ENCODE measurements at places on chromosomes 5 and 9. TPM values are rescaled to one million over a fixed set of nuclear protein-coding genes. Genes with fewer than 3 reads are reported as not detected.

PPP6C gene
- total RNA-seq = 40.9 TPM

DNA sequence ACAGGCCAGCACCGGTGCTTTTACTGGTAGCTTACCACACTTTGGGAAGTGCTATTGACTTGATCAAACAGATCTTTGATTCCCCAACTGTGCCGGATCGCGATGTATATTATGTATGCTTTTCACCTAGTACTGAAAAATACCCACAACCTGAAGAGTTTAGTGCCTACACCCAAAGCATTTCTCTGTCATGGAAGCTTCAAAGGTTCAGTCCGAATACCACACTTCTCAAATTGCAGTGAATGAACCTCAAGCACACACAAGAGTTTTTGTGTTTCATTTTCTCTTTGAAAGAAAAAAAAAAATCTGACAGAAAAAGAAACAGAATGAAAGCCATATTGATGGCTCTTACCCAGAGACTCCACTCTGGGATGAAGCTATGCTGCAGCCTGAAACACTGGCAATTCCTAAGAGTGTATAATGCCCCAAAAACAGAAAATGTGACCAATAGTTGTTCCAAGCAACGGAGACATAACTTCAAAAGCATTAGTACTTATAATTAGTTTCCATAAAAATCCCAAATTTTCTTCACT is 100.9 kb downstream of the EBF1 start:
- peaks cover 54% of the 10 kb centered on the region for H3K4me1 ChIP-seq
- DNase-seq = no peak
- H3K4me3 ChIP-seq = peak overlapping the region; percentile 37
- H3K27me3 ChIP-seq = no peaks in the 10 kb centered on the region

- no peaks in the 10 kb centered on the region for H3K4me1 ChIP-seq
- peaks cover 10% of the 10 kb centered on the region for H3K27me3 ChIP-seq
- H3K36me3 ChIP-seq = no peaks in the 10 kb centered on the region
- no peak overlapping the region for H3K4me3 ChIP-seq
Observed at GRCh38 chr5:15446552-15446951, 53.4 kb upstream of the FBXL7 start.

ADAMTS19 gene
- not detected for total RNA-seq

GRCh38 chr5:144142139-144142823 is 28.2 kb downstream of the YIPF5 start:
- no peaks in the 10 kb centered on the region for H3K27me3 ChIP-seq
- H3K4me3 ChIP-seq = no peak overlapping the region
- no peak overlapping the region for H3K27ac ChIP-seq
- peaks cover 18% of the 10 kb centered on the region for H3K4me1 ChIP-seq
- DNase-seq = no peak

RASEF gene
- 2.1 TPM for total RNA-seq

- DNase-seq = no peak
- H3K36me3 ChIP-seq = no peaks in the 10 kb centered on the region
- H3K4me1 ChIP-seq = peaks cover 6% of the 10 kb centered on the region
- no peaks in the 10 kb centered on the region for H3K27me3 ChIP-seq
- no peak overlapping the region for H3K4me3 ChIP-seq
Observed at GRCh38 chr9:20552874-20553557, 69.3 kb downstream of the MLLT3 start.

DNA sequence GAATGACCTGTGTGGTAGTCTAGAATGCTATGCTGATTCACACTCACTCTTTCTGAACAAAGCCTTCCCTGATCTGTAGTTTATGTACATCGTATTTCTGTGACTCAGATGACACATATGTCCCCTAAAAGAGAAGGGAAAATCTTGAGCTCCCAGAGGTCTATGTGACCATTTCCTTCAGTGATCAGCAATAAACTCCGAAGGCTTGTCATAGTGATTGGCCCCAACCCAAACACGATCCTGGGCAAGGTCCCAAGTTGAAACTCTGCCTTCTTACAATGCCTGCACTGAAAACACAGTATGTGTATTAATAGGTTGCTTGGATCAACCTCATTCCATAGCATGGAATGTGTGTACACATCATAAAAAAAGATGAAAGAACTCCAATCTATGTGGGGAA is 685.8 kb downstream of the MAT2B start:
- no peaks in the 10 kb centered on the region for H3K27me3 ChIP-seq
- no peak overlapping the region for H3K4me3 ChIP-seq
- H3K27ac ChIP-seq = peak overlapping the region; percentile 64
- peak; percentile 61 for DNase-seq
- H3K36me3 ChIP-seq = no peaks in the 10 kb centered on the region

- H3K4me1 ChIP-seq = peaks cover 3% of the 10 kb centered on the region
- peaks cover 56% of the 10 kb centered on the region for H3K36me3 ChIP-seq
- H3K4me3 ChIP-seq = no peak overlapping the region
- peak; percentile 59 for DNase-seq
Observed at GRCh38 chr5:177142098-177142611, 8.6 kb downstream of the NSD1 start.

PCDHB4 gene
- 1.2 TPM for total RNA-seq

- H3K27me3 ChIP-seq = peaks cover 60% of the 10 kb centered on the region
- no peak overlapping the region for H3K4me3 ChIP-seq
- DNase-seq = peak; percentile 95
- H3K36me3 ChIP-seq = no peaks in the 10 kb centered on the region
Observed at GRCh38 chr9:136799854-136800657, 3.9 kb downstream of the CCDC183 start.

DNA sequence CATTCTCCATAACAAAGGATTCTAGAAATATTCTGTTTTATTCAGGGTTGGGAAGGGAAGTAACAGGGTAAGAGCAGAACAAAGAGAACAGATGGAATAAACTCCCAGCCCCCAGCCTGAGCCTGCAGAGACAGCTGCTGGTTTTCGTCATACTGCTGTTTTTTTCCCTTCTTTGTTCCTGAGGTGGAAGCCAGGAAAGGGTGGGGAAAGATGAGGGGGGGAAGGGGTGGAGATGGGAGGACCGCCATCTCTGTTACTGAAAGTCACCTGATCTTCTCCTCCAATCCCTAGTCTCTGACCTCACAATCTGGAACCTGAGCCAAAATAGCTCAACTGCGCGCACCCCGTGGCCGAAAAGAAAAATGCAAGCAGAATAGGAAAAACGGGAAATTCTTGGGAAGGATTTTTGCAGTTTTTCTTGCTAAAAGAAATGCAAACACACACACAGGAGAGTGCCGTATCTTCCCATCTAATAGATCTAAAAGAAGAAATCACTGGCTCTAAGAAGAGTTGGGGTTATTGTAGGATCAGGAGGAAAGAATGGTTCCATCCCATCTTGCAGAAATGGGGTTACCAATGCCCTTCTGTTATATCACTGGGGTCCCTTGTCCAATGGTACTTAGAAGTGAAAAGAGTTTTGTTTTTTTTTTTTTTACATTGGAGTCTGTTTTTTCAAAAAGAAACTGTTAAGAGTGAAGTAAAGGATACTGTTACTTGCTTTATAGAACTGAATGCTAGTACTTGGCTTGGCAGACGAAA is 57.9 kb downstream of the DIAPH1 start:
- H3K27me3 ChIP-seq = no peaks in the 10 kb centered on the region
- peaks cover 29% of the 10 kb centered on the region for H3K4me1 ChIP-seq
- peak overlapping the region; percentile 54 for H3K4me3 ChIP-seq
- peak; percentile 84 for DNase-seq

C5 gene
- 5.1 TPM for total RNA-seq

DNA sequence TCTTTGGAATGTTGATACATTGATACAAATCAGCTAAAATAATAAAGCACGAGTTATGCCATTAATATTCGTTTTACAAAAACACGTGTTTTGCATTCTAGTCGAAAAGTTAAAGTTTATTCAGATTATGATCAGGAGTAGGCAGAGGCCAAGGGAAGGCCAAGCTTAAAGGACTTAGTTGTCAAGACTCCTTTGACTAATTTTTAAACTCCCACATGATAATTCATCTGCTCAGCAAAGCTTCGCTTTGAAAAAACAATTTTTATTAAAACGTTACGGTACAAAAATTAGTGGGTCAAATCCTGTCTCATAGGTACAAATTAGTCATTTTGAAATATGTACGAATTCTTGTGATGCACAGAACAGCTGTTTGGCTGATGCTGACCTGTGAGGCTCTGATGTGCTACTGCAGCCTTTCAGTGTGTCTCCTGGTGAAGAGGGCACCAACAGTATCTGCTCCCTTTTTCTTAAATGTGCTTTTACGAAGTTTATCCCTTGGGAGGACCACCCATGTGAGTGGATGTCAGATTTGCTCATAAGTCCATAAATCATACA is 23.0 kb upstream of the NR3C1 start:
- no peaks in the 10 kb centered on the region for H3K36me3 ChIP-seq
- no peaks in the 10 kb centered on the region for H3K4me1 ChIP-seq
- no peak overlapping the region for H3K4me3 ChIP-seq
- H3K27ac ChIP-seq = no peak overlapping the region
- DNase-seq = no peak

NKD2 gene
- total RNA-seq = not detected

WNT8A gene
- total RNA-seq = not detected

DNA sequence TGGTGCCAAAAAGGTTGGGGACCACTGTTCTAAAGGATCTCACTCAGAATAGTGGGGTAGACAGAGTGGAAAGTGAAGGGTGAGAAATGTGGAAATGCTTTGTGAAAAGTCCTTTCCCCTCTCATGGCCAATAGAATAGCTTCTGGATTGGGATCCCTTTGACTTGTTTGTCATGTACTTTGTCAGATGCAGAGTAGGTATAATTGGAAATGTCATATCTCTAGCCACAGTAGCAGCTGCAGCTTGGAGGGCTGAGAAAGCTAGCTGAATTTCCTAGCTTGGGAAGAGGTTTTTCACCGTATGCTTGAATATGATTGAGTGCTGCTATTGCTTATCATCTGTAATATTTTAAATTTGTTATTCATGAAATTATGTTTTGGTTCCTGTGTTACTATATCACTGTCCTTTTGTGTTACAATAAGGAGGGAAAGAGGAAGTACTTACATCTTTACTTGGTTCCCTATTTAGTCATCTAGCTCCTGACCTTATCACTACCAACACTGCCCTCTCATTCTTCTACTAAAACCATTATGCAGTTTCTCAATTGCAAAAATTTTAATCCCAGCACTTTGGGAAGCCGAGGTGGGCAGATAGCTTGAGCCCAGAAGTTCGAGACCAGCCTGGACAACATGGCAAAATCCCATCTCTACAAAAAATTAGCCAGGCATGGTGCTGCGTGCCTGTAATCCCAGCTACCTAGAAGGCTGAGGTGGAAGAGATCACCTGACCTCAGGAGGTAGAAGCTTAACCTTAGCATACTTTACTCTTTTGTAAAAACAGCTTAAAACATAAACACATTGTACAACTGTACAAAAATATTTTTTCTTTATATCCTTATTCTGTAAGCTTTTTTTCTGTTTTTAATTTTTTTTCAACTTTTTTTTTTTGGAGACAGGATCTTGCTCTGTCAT is 12.4 kb downstream of the SLC30A5 start:
- no peak overlapping the region for H3K27ac ChIP-seq
- peaks cover 56% of the 10 kb centered on the region for H3K36me3 ChIP-seq
- no peak overlapping the region for H3K4me3 ChIP-seq
- H3K4me1 ChIP-seq = no peaks in the 10 kb centered on the region

DNA sequence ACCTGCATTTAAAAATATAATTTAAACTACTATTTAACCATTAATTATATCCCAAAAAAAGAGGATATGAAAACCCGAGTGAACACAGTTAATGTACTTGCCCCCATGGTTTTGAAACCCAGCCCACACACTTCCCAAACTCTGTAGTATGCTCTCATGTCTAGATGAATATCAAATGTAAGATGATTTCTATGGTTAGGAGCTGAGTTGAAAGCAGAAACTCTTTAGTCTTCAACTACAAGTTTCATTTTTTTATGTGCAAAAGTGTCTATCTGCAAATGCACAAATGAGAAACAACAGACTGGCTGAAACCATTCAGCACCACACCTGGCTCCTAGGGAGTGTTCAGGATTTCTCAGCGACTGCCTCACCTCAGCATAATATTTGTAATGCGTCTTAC is 183.3 kb downstream of the SEMA5A start:
- no peak overlapping the region for H3K4me3 ChIP-seq
- H3K4me1 ChIP-seq = peaks cover 29% of the 10 kb centered on the region
- H3K36me3 ChIP-seq = no peaks in the 10 kb centered on the region
- H3K27me3 ChIP-seq = no peaks in the 10 kb centered on the region
- no peak for DNase-seq

CAMK4 gene
- 0.72 TPM for total RNA-seq

SPARC gene
- 4,600 TPM for total RNA-seq

GRCh38 chr5:103480246-103480645 is 82.3 kb downstream of the NUDT12 start:
- DNase-seq = no peak
- no peak overlapping the region for H3K4me3 ChIP-seq
- no peak overlapping the region for H3K27ac ChIP-seq
- H3K4me1 ChIP-seq = no peaks in the 10 kb centered on the region

DNA sequence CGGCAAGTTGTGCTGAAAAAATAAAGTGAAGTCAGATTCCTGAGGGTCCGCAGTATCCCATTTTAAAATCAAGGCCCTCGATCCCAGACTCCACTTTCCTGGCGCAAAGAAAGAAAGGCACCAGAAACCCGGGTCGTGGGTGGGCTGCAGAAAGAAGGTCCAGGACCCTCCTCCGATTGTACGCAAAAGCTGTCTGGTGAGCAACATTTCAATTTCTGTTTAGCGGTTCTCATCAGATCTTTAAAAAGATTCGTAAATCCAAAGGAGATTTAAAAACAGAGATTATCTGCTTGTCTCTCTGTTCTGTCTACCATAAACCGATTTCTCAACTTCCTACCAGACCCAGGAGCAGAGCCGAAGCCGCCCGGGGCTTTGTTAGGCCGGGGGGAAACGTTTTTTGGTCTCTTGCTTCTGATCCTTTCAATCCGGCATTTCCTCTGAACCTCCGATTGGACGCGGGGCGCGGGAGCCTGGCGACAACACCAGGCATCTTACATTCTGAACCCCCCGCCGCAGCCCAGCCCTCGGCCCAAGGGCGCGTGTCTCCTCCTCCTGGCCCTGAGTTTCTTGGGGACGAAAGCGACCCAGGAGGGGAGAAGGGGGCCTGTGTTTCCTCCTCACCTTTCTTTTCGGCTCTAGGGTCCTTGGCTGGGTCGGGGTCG is 746 bp downstream of the NKX2-5 start:
- no peaks in the 10 kb centered on the region for H3K36me3 ChIP-seq
- no peaks in the 10 kb centered on the region for H3K4me1 ChIP-seq
- H3K4me3 ChIP-seq = no peak overlapping the region
- no peak for DNase-seq

- H3K4me3 ChIP-seq = peak overlapping the region; percentile 19
- DNase-seq = no peak
- H3K27ac ChIP-seq = peak overlapping the region; percentile 25
- no peaks in the 10 kb centered on the region for H3K27me3 ChIP-seq
Observed at GRCh38 chr9:4430432-4431261, 59.6 kb upstream of the SLC1A1 start.

- DNase-seq = no peak
- H3K36me3 ChIP-seq = no peaks in the 10 kb centered on the region
- no peaks in the 10 kb centered on the region for H3K27me3 ChIP-seq
- no peak overlapping the region for H3K4me3 ChIP-seq
Observed at GRCh38 chr5:64315778-64316177, 150.1 kb downstream of the RNF180 start.

DNA sequence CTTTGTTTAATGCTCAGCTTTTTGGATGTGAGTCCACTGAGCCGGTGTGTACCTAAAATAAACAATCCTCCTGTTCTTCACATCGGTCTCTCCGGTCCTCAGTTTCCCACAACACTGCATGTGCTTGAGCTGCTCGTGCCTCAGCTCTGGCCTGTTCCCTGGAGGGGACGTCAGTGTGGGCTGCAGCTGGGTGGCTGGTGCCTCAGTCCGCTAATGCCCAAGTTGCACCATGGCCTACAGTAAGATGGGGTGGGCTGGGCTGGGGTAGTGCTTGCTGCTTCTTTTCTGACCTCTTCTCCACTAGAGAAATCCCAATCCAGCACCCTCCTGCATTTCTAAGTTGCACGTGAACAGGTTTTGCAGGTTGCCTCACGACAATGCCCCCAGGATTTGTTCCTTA is 595 bp upstream of the BTNL9 start:
- no peaks in the 10 kb centered on the region for H3K4me1 ChIP-seq
- no peak overlapping the region for H3K27ac ChIP-seq
- no peak overlapping the region for H3K4me3 ChIP-seq
- H3K27me3 ChIP-seq = peaks cover 9% of the 10 kb centered on the region

Measured in osteoblast (primary cell).